ENCODE measurements at places on chromosomes 11 and 22.
A peak's percentile ranks its signal among the peaks of the same experiment; 100 is the strongest.

DNA sequence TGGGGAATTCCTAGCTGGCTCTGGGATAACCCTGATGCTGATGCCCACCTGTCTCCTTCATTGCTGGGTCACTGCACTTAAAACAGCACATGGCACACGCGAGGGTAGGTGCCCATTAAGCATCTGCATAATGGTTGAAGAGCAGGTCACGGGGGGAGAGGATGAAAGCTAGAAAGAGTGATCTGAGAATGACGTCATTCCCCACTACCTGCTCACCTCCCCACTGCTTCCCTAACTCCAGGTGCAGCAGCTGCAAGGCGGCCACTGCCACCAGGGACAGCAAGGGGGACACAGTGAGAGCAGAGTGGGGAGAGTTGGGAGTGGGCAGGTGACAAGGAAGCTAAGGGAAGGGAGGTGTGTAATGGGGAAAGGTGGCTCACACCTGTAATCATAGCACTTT lies 27.0 kb downstream of the ADA2 start:
- DNase-seq = no peak

- no peak for DNase-seq
These were observed 34.4 kb upstream of the CALCB start for GRCh38 chr11:15038963-15039362.

- DNase-seq = peak; percentile 95
These were observed 26.5 kb downstream of the RPL27A start for GRCh38 chr11:8709002-8709672.

GRCh38 chr11:45771193-45771565 lies 33.8 kb upstream of the SLC35C1 start:
- peak; percentile 82 for DNase-seq

DNA sequence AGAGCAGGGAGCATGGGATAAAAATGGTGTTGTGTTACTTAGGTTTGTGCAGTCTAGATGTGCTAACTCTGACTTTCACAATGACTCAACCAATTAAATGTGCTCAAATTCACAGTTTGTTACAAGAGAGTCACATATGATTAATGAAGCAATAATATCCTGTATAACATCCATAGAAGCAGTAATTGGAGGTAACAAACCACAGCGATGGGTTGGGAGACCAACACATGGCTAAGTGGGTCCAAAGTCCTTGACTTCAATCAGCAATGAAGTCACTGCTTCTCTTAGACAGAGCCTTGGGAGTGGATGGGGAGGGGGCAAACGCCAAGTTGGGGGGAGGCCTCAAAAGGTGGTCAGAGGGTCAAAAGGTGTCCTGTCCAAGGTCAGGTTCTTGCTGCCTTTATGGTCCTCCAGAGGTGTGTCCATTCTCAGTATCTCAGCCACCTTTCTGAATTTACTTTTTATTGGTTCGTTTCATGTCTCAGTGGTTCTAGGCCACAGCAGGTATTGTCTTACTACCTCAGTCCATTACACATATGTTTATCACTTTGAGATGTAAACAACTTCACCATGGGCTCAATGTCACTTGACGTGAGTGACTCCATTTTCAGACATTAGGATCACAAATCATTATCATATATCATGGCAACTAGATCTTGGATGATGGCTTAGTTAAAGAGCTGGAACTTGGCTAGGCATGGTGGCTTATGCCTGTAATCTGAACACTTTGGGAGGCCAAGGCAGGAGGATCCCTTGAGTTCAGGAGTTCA lies 32.4 kb downstream of the SLN start:
- no peak for DNase-seq

DNA sequence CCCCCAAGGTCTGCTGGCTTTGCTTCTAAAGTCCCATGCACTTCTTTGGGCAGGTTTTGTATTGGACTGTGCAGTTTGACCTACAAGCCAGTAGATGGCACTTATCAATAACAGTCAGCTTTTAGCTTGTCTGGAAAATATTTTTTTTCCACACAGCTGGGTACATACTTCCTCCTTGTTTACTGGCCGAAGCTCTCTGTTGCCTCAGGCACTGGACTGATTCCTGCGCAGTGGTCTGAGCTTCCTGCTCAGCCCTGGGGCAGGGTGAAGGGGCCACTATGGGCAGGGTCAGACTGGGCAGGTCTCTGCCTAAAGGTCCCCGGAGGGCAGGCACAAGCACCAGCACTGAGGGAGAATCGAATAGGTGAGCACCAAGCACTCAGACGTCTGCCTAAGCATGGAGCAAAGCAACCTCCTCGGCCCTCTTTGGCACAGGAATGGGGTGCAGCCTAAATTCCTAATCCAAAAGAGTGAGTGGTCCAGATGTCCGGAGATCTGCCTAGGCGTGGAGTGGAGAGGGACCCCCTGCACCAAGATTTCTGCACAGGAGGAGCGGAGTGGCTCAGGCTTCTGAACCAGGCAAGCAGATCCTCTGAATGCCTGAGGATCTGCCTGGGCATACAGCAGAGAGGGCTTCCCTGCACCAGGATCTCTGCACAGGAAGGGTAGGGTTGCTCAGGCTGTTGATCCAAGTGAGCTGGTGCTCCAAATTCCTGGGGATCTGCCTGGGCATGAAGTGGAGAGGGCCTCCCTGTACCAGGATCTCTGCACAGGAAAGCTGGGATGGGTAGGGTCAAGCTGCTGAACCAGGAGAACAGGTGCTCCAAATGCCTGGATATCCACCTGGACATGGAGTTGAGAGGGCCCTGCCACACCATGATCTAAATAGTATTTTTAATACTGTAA lies 105.9 kb upstream of the C11orf58 start:
- no peak for DNase-seq

DNA sequence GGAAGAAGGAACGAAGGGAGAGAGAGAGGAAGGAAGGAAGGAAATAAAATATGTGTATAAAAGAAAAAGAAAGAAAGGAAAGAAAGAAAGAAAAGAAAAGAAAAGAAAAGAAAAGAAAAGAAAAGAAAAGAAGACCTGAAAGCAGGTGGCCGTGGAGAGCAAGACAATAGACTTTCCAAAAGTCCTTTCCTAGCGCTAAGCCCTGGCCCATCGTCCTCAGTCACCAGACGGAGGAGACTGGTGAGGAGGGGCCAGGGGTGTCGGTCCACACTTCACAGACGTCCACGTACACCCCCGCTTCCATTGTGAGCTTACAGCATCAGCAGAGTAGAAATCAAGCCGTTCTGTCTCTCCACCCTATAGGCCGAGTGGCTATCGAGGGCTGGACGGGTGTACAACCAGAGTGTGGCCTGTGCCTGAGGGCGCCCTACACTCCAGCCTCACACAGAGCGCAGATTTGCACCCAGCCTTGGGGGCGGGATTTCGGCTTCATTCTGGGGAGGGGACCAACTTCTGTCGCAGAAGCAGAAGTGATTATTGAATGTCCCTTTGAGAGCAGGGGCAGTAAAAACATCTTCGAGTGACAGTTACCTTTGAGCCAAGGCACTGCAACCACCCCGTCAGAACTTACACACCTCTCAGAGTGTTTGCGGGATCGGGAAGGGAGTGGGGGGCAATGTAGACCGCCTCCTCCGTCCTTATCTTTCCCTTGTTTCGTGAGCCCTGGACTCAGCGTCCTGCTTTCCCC lies 2.0 kb upstream of the BSX start:
- DNase-seq = no peak

- no peak for DNase-seq
These were observed 5.4 kb downstream of the FDX1 start for GRCh38 chr11:110434952-110435779.

DNA sequence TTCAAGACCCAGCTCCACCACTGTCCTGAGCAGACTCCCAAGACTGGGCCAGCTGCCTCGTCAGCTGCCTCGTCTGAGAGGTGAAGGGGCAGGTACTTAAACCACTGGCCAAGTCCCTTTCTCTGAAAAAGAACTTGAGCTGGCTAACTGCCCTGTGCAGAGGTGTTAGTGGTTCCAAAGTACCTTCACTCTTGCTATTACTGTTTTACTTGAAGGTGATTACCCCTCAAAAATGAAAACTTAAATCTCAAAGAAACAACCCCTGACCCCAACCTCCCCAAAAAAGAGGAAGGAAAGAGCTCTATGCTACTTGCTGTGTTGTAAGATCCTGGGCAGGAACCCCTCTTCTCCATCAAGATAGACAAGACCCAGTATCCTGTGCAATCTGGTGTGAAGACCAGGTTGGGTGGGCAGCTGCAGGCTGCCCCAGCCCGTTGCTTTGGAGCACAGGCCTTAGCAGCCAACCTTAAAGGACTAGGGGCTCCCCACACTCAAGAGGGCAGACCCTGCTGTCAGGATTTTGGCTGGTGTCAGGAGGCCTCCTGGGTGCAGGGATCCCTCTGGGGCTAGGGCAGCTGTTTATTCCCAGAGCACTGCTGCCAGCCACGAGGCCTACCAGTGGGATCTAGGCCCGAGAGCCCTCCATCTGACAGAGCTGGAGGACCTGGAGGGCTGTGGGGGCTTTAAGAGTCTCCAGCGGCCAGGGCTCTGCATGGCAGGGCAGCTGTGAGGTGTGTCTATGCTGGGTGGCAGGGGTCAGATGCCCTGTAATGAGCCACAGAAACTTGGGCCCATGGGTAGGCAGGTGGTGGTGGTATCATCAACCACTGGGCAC lies 13.0 kb downstream of the GUCD1 start:
- DNase-seq = no peak

DNA sequence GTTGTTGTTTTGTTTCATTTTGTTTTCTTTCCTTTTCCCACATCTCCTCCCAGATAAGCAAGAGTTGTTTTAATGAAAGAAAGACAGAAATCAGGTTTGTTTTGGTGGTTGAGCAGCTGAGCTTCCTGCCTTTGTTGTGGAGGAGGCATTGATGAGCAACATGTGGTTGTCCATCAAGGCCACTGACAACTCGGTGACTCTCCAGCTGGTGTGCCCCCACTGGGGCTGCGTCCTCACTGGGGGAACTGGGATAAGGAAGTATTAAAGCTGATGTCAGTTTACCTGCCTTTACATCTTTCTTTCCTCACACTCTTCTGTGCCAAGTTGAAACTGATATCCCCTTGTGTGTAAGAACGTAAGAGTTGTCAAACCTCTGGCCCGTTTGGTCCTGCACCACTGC lies 5.9 kb downstream of the VPS26B start:
- no peak for DNase-seq

DNA sequence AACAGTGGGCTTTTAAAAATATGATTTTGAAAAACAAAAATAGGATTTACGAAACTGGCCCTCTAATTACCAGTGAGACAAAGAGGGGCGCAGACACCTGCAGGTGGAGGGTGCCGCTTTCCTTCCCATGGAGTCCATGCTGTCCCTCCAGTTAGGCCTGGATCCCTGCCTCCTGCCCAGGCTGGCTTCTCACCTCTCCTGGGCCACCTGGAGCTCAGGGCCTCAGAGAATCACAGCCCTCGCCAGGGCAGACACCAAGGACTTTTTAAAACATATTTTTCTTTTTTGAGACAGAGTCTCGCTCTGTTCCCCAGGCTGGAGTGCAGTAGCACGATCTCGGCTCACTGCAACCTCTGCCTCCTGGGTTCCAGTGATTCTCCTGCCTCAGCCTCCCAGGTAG lies 1437.2 kb downstream of the TBC1D22A start:
- DNase-seq = no peak

- no peak for DNase-seq
These were observed at the start of gene LSP1 for GRCh38 chr11:1852877-1853276. Gene LSP1 (plus strand): TSS chr11:1853084. CDS start chr11:1853145, 61 bp downstream.

- DNase-seq = peak; percentile 71
These were observed 10.3 kb upstream of the IGSF9B start for GRCh38 chr11:133966921-133967598.

GRCh38 chr11:27532652-27533325 lies 26.2 kb upstream of the LIN7C start:
- no peak for DNase-seq

GRCh38 chr22:22058633-22059290 lies 76.2 kb upstream of the TOP3B start:
- DNase-seq = no peak

- no peak for DNase-seq
These were observed 129.9 kb downstream of the NAV2 start for GRCh38 chr11:19842505-19842904.

GRCh38 chr22:46536537-46537224 lies 739 bp downstream of the CELSR1 start:
- DNase-seq = no peak

GRCh38 chr11:124717786-124718651 lies 21.7 kb upstream of the NRGN start:
- no peak for DNase-seq

GRCh38 chr11:126387857-126388256 lies 32.4 kb downstream of the ST3GAL4 start:
- no peak for DNase-seq

- DNase-seq = no peak
These were observed 41.8 kb downstream of the GDPD4 start for GRCh38 chr11:77259641-77260040.

DNA sequence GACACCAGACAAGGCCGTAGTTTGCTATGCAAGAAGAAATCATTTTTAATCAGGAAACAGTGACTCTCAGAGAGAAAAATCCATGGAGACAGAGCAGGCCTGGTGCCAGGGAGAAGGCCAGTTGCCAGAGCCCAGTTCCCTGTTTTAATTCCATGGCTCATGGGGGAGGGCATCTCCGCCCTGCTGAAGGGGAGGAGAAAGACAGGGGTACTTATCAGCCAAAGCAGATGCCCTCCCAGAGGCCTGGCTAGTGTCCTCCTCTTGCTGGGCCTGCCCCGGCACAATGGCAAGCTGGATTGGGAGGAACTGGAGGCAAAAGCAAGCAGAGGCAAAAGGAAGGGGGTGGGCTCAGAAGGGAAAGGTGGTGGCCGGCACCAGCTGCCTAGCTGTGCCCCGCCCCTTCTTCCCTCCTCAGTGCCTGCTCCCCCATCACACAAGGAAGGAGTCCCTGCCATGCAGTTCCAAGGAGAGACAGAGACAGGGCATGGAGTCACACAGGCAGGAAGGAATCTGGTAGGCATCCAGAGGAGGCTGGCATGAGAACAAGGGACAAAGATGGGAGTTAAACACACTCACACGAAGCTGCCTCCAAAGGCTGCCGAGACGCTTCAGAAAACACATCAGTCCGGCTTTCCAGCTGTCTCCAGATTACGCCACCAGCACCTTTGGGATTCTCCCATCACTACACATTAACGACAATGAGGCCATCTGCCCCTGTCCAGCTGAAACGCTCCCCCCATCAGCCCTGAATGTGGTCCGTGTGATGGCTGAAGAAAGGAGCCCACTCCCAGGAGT lies 591.8 kb downstream of the BUD13 start:
- no peak for DNase-seq

- DNase-seq = no peak
These were observed 67.7 kb upstream of the SORL1-AS1 start for GRCh38 chr11:121520243-121521144.

DNA sequence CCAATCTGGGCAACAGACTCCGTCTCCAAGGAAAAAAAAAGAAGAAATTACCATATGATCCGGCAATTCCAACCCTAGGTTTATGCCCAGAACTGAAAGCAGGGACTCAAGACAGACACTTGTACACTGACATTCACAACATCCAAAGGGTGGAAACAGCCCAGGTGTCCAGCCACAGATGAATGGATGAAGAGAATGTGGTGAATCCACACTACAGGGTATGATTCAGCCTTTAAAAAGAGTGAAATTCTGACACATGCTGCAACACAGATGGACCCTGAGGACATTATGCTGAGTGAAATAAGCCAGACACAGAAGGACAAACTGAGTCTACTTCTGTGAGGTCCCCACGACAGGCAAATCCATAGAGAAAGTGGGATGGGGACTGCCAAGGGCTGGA lies 43.9 kb downstream of the SGSM3 start:
- no peak for DNase-seq
